ENCODE measurements at places on chromosomes 1 and 21.

DNA sequence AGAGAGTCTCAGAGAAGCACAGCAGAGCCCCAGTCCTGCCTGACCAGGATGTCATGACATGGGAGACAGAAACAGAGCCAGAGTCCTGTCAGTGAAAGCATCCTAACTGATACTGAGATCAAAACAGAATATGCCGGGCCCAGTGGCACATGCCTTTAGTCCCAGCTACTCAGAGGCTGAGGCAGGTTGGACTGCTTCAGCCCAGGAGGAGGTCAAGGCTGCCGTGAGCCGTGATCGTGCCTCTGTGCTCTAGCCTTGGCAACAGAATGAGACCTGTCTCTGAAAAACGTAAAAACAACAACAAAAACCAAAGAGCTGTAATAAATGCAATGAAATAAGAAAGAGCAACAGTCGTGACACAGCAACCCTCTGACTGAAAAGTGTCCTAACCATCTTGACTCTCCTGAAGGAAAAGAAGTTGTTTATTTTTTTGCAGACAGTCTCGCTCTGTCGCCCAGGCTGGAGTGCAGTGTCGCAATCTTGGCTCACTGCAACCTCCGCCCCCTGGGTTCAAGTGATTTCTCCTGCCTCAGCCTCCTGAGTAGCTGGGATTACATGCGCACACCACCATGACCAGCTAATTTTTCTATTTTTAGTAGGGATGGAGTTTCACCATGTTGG, 189.2 kb downstream of the SLC45A1 start:
- no peak for DNase-seq

DNA sequence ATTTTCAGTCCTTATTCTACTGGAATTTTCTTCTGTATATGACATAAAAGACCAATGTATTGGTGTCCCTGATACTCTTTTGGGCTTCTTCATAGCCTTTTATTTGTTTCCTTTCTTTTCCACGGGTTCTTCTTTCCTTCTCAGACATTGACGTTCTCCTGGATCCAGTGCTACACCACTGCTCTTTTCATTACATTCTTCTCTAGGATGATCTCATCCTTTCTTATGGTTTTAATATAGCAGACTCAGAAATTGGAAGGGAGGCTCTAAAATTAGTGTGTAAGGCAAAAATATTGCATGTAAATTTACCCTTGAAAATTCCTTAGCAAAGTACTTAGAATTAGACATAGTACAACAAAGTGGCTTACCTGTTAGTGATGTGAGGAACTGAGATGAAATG, 65.3 kb downstream of the SELENOF start:
- DNase-seq = no peak

DNA sequence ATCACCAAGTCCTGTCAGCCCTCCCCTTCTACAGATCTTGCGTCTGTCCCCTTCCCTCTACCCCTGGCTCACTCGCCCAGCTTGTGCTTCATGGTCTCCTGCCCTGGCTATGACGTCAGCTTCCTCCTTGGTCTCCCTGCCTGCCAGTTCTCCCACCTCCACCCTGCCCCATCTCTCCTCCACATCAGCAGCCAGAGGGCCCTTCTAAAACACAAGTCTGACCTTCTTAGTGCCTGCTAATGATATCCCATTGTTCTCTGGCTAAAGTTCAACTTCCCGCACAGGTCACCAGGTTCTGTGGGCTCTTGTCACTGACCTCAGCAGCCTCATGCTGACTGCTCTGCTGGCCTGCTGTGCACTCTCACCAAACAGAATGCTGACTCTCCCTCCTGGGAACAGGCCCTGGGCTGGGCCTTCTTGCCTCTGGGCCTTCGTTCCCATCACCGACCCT, 24.7 kb upstream of the MYCL start:
- no peak for DNase-seq

GRCh38 chr1:30477588-30477987, 245.8 kb downstream of the MATN1 start:
- DNase-seq = no peak

DNA sequence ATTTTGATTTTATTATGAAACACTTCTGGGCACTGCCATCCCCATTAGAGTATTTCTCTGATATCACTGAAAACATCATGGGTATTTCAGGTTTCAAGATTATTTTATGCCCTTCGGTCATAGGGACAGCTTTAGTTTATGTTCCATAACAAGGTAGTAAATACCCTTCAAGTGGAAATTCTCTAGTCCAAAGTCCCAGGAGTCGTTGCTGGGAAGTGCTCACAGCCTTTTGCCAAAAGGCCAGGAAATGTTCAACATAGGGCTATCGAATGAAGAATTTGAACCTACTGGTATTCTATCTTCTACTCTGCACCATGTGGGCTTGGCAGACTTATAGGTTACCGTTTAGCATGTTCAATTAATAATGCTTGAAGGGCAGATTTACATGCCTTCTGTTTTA, 7.7 kb upstream of the MFSD2A start:
- DNase-seq = no peak

GRCh38 chr1:47738560-47739182, 258.5 kb downstream of the TRABD2B start:
- DNase-seq = no peak

DNA sequence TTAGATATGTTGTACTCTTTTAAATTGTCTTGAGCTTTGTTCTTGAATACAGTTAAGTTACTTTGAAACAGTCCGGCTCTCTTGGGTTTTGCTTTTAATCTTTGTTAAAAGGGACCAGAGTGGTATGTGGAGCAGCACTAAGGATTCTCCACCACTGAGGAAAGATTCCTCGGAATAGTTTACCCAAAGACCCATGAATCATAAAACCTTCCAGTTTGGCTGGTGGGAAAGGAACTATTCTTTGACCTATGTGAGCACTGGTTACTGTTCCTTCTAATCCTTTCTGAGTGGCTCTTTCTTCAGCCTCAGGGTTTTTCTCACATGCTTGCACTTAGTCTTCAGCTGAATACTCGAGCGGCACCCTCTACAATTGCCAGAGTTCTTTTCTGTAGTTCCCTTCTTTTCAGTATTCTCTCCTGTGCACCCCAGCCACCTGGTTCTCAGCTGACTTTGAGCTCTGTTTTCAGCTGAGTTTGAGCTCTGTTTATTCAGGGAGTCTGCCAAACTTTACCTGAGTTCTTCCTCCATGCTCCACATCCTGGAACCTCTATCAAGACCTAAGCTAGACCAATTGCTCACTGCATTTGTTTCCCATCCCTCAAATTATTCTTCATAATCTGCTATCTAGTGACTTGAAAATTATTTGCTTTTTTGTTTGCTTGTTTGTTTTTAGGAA, 253.8 kb upstream of the PLXNA2 start:
- DNase-seq = no peak

- DNase-seq = no peak
These were observed 138.2 kb upstream of the SPAG17 start for GRCh38 chr1:118323246-118323645.

DNA sequence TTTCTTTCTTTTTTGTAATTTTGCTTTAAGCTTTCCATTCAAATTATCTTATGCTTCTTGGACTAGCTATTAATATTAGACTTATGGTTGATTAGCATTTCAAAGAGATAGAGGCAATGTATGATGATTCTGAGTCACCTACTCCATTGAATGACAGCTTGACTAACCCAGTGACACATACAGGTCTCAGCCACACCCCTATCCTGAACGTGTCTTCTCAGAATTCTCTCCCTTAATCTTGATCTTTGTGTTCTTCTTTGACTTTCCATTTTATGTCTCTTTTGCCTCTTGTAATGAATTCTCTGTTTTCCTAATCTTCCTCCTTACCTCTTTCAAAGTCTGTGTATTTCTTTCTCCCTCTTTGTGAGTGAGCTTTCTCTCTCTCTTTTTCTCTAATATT, 241.1 kb downstream of the PDE4B start:
- no peak for DNase-seq

GRCh38 chr1:36151134-36151844, 2.0 kb upstream of the TRAPPC3 start:
- DNase-seq = no peak

GRCh38 chr1:227919906-227920305, 27.8 kb downstream of the WNT9A start:
- DNase-seq = no peak

DNA sequence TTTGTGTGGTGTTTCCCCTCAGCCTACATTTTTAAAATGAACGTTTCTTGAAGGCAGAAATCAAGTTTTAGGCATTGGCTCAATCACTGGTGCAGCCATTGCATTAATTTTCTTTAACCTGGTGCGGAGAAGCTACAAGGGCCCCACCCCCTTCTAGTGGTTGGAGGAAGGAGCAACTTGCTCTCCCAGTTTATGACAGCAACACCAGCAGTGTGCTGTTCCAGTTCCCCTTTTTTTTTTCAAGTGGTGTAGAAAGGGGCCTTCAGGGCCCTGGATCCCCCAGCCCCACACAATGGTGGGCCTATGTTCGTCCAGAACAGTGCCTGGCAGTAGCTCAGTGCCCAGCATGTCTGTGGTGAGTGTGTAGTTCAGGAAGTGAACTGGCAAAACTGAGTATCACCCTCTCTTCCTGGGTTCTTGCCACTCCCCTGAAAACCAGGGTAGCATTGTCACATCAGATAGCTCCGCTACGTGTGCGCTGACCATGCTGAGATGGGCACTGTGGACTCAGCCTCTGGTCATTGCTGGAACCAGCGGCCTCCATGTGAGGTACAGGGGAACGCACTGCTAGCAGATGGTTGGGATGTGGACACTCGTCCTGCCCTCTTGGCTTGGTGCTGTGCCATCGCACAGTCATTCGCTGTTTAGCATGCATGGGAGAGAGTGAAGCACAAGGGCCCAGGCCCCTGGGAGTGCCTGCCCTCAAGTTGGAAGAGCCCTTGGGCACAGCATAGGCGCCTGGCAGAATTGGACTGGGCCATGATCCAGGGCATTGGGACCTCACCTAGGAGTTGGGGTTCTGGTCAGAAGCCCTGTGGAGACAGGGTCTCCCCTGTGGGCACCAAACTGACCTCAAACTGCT, 7.2 kb downstream of the ARF1 start:
- DNase-seq = no peak

DNA sequence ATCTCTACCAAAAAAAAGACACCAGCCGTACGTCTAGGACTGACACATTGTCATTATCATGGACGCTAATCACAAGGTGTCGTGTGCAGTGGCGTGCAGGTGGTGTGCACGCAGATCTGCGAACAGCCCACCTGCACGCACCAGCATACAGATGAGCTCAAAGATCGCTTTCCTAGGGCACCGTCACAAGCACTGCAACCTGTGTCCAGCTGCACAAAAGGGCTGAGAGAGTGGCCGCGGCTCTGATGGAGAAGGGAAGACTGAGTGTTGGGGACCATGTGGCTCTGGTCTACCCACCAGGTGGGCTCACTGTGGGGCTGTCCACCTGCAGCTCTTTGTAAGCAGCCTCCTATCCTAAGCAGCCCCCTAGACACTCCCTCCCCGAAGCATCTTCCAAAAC, 50.9 kb downstream of the S100B start:
- DNase-seq = no peak

DNA sequence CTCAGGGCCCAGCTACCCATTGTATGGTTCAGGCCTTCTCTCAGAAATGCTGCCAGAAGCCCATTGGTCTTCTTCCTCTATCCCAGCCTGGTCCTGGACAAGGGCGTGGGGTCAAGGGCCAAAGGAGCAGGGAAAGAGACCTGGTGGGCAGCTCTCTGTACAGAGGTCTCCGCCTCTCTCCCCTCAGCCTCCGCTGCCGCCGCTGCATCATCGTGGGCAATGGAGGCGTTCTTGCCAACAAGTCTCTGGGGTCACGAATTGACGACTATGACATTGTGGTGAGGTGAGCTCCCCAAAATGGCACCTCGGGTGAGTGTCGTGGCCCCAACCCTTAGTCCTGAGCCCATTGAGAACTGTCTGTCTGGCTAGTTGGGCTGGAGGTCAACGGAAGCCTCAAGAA, 34.6 kb upstream of the ARTN start:
- DNase-seq = no peak

DNA sequence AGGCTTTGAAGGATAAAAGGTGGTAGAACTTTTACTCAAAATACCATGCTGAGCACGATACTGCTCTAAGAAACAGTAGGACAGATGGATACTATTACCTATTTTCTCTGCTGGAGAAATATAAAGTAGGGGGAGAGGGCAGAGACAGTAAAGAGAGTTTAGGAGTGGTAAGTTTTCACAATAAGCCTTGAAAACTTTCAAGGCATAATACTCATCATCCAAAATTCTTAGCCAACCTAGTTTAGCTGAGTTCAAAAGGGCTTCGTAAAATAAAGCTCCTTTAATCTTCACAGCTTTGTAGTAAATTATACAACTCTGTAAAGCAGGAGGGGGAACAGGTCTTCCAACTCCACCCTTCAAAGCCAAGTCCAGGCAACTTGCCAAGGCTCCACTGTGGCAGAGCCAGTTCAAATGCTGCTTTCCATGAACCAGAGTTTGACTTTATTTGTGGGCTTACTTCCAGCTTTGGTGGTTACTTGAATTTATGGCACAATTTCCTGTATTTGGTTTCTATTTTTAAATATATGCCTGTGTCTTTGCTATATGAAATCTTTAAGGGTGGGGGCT, 15.5 kb downstream of the TEX38 start:
- DNase-seq = no peak

DNA sequence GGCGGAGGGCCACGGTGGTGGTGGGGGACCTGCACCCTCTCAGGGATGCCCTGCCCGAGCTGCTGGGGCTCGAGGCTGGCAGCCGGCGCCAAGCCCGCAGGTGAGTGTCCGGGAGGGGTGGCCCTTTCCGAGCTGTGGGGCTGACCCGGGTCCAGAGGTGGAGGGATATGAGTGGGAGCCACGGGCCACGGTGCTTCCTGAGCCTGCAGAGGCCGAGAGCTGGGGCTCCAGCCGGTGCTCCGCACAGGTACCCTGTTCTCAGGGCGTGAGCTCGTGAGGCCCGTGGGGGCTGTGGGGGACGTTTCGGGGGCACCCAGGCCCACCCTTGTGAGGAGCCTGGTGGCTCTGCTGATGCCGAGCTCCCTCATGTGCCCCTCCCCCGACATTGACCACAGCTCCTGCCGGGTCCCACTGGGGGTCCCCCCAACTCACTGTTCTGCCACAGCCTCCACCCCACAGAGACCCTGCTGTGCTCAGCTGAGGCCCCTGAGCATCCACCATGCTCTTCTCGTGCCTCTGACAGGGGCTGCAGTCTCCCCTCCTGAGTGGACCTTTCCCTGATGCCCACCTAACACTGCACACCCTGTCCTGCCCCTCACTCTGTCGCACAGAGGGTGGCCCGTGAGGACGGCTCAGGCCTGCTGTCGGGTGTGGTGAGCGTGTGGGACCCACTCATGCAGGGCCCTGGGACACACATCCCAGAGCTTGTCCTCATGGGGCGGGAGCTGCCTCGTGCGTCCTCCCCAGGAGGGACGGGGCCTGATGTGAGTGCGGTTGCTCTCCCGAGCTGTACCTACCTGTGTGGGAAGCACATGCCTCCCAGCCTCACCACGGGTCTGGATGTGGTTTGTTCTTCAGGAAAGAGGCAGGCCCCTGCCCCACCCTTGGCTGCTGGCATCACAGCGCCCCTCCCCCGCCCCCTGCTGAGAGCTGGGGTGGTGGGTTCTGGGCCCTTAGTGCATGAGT, 27.5 kb downstream of the SLX9 start:
- DNase-seq = no peak

DNA sequence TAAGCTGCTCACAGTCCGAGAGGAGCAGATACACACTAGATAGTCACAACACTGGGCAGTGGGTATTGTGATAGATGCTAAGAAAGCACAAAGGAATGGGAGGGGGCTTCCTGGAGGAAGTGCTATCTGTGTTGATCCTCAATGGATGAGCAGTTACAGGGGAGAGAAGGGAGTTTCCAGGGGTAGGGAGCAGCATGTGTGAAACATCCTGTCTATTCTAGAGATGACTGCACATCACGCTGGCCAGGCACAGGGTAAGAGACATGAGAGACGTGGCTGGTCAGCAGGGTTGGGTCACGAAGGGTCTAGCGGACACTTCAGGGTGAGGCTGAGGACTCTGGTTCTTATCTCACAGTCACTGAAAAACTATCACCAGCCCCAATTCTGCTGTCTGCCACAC, 235.2 kb downstream of the TRABD2B start:
- DNase-seq = no peak

Data from immature natural killer cell (primary cell).